ENCODE measurements at places on chromosomes 5 and 9.

DNA sequence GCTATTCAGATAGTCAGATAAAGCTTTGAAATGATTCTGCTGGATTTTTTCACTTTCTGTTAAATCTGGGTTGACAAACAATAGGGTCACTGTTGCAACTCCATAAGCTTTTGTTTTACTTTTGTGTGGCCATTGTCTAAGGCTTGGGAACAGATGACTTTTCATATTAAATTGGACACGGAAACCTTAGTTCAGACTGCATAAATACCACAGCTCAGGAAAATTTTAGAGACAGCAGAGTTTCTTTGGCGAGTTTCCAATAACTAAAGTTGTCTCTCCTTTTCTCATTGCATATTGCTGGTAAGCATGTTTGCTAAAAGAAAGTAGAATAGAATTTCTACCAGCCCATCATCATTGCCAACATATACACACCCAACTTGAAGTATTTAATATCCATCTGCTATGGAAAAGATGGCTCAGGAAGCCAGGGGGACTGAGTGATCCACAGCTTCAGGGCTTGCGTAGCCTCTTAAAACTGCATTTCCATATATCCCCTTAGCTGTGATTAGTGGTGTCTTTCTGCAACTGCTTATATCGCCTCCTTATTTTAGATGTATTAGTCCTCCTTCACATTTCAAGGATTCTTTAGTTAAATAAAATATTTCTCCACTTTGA is 168.2 kb downstream of the ARHGAP26 start:
- DNase-seq, result no peak

DNA sequence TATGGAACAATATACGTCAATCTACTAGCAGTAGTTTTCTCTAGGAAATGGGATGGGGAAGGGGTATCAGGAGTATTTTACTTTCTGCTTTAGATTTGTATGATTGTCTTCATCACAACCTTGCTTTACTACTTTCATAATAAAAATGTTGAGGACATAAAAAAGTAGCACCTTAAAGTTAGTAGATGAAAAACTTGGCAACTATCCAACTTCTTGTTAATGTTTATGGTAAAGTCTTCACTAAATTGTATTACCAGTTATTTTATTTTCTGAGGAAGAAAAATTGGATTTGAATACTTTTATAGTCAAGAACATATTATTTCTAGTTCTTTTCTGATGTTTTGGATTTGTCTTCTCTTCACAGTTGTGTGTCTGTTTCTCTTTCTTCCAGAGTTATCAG is 372.1 kb downstream of the ARRDC3 start:
- DNase-seq, result no peak

DNA sequence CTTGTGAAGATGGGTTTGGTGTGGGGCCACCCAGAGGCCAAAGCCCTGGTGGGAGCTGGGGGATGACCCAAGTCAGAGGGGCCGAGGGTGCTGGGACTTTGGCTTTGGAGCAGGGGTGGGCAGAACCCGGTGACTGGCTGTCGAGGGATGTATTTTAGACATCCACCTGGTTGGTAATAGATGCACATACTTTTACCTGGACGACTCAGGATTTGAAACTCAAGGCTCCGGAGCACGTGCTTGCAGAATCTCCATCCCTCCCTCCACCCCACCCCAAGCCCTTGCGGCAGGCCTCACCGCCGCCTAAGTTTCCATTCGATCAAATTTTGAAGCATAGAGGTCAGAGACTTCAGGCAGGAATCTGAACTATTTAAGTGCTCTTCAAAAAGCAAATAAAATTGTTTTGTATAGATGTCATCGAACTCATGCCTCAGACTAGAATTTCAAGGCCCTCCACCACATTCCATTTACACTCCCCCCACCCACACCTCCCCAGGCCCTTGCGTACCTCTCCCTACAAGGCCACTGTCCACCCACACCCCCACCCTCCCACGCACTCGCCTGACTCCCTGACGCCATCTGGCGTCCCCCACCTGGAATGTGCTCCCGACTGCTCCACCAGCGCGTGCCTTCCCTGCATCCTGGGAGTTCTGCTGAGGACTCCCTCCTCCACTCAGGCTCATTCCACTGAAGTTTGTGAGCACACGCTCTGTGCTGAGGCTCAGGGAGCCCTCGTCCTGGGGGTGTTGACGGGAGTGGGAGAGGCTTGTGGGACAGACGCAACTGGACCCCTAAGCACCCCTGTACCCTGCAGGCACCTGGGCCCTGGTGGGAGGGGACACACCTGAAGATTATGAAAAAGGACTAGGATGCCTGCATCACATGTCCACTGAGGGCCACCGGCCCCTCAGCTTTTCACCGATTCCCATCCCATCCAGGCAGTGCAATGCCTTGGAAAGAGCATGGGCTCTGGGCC is 56.4 kb upstream of the RPL26L1 start:
- no peak for DNase-seq

DNA sequence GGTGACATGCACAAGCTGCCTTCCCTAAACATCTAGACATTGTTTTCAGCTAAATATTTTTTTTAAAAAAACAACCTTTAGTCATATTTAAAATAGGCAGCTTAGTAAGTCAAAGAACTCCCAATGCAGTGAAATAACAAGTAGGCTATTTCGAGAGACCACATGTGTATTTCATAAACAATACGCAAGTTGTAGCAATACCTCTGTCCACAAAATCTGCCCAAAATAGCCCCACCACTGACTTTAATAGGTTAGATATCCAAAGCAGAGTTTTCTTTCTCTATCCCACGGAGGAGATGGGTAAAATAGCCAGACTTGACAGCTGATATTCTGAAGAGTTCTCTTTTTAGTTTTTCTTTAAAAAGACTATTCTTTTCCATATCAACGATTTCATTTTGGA is 1.2 kb downstream of the SLC24A2 start:
- DNase-seq, result no peak

- no peak for DNase-seq
Observed at GRCh38 chr5:172183881-172184280, 4.1 kb downstream of the STK10 start.

- no peak for DNase-seq
Observed at GRCh38 chr5:84273517-84273883, 111.2 kb downstream of the EDIL3 start.

DNA sequence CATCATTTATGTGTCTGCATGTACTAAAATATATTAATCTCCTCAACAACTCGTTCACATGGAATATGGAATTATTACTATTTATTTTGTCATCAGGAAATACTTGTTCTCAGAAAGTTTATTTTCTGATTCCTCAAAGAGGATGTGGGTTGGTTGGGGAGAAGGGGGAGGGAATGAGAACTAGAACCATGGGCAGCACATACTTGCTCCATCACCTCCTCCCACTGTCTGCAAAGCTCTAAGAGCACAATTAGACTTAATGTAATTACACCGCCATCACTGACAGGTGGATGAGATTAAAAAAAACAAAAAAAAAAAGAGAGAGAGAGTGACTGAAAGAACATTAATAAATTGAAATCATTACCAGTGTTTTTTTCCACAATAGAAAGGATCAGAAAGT is 98.2 kb downstream of the OXCT1 start:
- no peak for DNase-seq

GRCh38 chr5:165143741-165144140 is 1638.3 kb downstream of the MAT2B start:
- no peak for DNase-seq

- no peak for DNase-seq
Observed at GRCh38 chr5:119177226-119177625, 106.3 kb downstream of the DMXL1 start.

DNA sequence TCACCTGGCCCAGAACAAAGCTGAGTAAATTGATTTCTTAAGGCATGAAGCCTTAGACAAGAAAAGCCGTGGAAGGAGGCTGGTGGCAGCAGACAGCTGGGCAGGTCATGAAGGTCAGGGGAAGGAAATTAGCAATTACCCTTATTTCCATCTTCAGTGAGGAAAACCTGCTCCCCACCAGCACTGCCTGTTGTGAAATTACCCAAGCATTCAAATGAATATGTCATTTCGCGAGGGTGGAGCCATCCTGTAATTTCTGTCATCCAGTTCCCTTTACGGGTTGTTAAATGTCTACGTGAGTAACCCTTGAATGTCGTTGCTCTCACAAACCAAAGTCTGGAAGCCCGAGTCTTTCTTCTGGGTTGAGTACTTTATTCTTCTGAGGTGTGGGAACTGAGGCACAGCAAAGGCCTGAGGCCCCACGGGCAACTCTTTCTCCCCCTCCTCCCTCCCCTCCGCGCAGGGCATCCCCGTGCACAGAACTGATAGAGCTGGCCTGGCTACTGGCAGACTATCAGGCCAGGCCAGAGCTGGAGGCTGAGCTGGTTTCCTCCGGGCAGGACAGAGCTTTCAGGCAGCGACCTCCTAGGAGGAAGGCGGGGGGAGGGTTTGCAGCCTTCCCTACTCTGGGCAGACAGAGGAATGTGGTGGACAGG is 22.0 kb upstream of the AK3 start:
- DNase-seq, result no peak

DNA sequence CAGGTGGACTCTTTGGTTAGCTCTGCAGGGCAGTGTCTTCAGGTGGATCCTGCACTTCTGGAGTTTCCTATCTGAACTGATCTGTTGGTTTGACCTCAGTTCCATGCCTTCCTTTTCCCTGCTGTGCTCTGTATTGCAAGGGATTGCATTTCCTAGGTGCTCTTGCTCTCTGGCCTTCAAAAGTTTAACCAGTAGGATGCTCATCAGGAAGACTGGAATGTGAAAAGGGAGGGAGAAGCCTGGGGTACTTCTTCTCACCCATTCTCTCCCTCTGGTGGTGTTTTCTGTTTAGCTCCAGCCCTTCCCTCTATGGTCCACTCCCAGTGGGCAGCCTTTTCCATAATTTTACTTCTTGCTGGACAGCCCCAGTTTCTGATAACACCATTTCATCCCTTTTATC is 78.5 kb downstream of the ZNF618 start:
- no peak for DNase-seq

GRCh38 chr5:5939759-5940370 is 438.5 kb downstream of the MED10 start:
- no peak for DNase-seq

DNA sequence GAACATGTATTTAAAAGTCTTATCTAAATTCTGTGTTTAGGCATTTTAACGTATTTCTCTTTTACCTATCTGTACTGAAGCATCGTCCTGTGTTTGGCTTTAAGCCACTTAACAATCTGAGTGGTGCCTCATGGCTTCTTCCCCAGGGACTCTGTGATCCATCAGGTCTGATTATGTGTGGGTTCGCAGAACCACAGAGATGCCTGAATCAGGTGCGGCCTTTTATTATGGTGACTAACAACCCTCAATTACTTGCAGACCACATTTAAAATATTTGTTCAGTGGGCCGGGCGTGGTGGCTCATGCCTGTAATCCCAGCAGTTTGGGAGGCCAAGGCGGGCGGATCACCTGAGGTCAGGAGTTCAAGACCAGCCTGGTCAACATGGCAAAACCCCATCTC is 39.6 kb upstream of the SAP30L start:
- DNase-seq, result no peak

DNA sequence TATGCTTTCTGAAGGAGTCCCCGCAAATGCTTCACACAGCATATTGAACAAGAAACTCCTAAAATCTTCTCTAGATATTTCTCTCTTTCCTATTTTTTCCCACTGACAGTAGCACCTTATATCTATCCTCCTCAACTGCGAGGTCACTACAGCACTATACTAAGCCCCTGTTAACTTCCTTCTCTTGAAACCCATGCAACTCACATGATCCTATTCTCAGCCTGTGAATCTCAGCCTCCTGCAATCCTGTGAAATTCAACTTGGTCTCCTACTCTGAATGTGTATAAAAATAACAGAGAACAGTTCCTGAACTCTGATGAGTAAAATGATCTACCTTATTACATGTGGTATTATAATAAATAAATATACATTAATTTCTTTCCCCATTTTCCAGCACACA is 6.1 kb upstream of the PLGRKT start:
- no peak for DNase-seq

GRCh38 chr9:83235526-83235925 is 172.6 kb upstream of the RASEF start:
- DNase-seq, result no peak

DNA sequence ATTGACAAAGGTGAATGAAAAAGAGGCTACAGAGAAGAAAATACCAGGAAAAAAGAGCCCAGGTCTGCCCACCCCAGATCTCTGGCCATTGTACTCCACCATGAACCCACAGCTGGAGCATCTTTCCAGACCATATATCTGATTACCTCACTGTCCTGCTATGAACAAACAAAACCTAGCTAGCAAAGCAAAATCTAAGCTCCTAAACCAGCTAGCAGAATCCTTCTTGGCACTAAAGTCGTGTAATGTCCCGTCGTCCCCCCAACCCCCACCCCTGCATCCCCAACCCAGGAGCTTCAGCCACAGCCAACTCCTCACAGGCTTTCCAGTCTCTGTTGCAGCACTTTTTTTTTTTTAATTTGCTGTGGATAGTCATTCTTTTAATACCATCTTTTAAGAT is 2.5 kb downstream of the C1QTNF3 start:
- DNase-seq, result no peak

DNA sequence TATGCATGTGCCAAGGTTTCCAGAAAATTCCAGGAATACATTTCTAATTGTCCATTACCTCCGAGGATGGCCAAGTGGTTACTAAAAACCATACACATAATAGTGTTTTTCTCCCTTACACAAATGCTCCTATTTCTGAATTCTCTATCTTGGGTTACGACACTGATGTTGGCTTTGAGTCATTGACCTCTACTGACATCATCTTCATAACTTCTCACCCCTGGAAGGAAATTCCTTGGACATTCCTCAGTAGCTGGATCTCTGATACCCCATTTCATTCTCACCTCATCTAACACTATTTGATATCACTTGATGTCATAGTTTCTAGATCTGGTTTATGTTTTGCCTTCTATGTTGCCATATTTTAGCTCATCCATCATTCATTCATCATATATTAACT is 287.2 kb downstream of the CTNND2 start:
- no peak for DNase-seq

DNA sequence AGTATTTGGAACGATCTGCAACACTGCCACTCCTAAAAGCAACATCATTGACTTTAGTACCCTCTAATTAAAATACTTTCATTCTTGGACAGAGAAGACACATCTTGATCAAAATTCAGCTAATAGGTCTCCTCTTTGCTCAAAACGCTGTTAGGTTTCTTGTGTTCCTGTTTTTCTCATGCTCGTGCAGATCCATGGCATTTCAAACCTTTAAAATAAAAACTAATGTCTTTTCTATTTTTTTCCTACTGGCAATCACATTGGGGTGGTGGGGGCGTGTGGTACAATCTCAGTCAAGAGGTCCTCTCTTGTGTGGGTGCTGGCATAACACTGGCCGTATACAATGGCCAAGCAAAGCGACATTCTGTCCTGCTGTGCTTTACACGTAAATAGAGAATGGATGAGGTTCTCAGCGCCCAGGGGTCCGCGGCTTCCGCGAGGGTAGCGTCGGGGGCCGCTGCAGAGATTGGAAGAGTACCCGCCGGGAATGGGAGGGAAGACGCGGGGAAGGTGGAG is 315 bp upstream of the GPR150 start:
- DNase-seq, result no peak

GRCh38 chr5:124102486-124102885 is 590.5 kb downstream of the CSNK1G3 start:
- no peak for DNase-seq

- DNase-seq, result peak; percentile 82
Observed at GRCh38 chr5:60843936-60844905, at the start of gene ELOVL7. ELOVL7 (minus strand) TSS chr5:60844269; CDS start chr5:60787397, 56,872 bp downstream.

Measured in type B pancreatic cell (in vitro differentiated cells).